ENCODE measurements at places on chromosomes 4 and X. TPM values are rescaled to one million over a fixed set of nuclear protein-coding genes. Genes with fewer than 3 reads are reported as not detected.

The CLIC2 gene
- total RNA-seq, result 0.25 TPM

The PDLIM3 gene
- not detected for total RNA-seq

The BEND4 gene
- total RNA-seq, result 0.47 TPM

The STBD1 gene
- total RNA-seq, result 0.15 TPM

The LRRC66 gene
- 0.60 TPM for total RNA-seq

The TLR3 gene
- total RNA-seq, result 0.55 TPM

The PFKFB1 gene
- total RNA-seq, result 0.42 TPM

The MAGED4B gene
- total RNA-seq, result 5.5 TPM

The TCEAL6 gene
- total RNA-seq, result not detected

The CSN1S1 gene
- total RNA-seq, result not detected

The C4orf50 gene
- 0.87 TPM for total RNA-seq

The KCNIP4 gene
- not detected for total RNA-seq

The NHS gene
- total RNA-seq, result 0.07 TPM

The GLRA3 gene
- total RNA-seq, result not detected

The IL13RA2 gene
- total RNA-seq, result not detected

The CENPVL3 gene
- not detected for total RNA-seq

The FRG1 gene
- total RNA-seq, result 54.0 TPM

The PRRG1 gene
- not detected for total RNA-seq

The KLF8 gene
- total RNA-seq, result 17.8 TPM

The ARHGEF9 gene
- 16.2 TPM for total RNA-seq

The CSAG1 gene
- not detected for total RNA-seq

The SPANXN4 gene
- not detected for total RNA-seq

The RADX gene
- total RNA-seq, result 30.3 TPM

The CLGN gene
- not detected for total RNA-seq

The GNRHR gene
- not detected for total RNA-seq

The ASMT gene
- total RNA-seq, result 0.52 TPM

The ZDHHC15 gene
- total RNA-seq, result not detected

The TMPRSS11E gene
- total RNA-seq, result not detected
